Right ventricle myocardium superior (tissue), 1 donor: ENCODE measurements at places on chromosomes 1 and 21. TPM values are rescaled to one million over a fixed set of nuclear protein-coding genes. Genes with fewer than 3 reads are reported as not detected.
A peak's percentile ranks its signal among the peaks of the same experiment; 100 is the strongest.

The FAM177B gene
- not detected for total RNA-seq

The PTGS2 gene
- total RNA-seq, result 1.0 TPM

DNA sequence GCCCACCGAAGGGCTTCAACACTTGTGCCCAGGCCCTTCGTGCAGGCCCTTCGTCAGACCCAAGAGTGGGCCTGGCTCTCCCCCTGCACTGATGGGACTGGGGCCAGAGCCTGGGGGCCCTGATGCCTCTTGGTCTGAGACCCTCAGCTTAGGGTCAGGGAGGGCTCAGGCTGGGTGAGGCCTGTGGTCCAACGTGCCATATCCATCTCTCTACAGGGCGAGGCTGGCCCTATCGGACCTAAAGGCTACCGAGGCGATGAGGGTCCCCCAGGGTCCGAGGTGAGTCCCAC, 15.6 kb downstream of the COL6A1 start:
- peak; percentile 33 for DNase-seq

GRCh38 chr21:43370091-43370658, 56.8 kb downstream of the SIK1 start:
- DNase-seq, result no peak

- DNase-seq, result no peak
Measured at GRCh38 chr1:161048949-161049722, 3.4 kb upstream of the USF1 start.
